ENCODE measurements at places on chromosomes 3 and 15.

DNA sequence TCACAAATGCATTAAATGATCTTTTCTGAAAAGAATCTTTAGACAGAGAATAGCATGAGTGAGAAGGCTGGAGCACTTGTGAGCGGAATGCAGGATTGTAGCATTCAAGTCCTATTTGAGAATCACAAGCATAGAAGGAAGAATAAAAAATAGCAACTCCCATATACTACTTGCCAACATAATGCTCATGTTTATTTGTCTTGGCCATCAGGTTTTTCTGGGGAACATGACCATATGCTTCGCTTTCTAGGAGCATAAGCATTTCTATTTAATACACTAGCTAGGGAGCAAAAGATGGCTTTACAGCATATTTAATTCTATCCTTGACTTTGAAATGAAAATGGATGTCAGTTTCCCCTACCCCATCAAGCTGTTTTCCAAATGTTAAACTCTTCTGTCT lies 170.3 kb upstream of the MITF start:
- no peak for DNase-seq

GRCh38 chr3:37785736-37786135 lies 75.9 kb upstream of the CTDSPL start:
- DNase-seq = no peak

DNA sequence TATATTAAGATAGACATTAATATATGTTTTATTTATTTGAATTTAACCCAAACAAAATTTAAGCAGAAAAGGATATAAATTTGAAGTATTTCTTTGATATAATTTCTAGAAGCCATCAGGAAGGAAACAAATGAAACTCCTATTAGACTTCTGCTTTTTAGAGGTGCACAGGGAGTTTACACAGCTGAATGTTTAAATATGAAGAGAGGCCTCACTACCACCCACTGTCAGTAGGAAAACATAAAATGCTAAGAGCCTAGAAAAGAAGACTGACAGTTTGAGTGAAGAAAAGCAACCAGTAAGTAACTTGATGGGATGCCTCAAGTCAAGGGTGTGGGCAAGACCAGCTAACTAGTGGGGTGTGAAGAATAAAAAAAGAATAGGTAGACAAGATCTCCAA lies 19.7 kb downstream of the PLSCR2 start:
- no peak for DNase-seq

GRCh38 chr3:16423947-16424673 lies 89.4 kb downstream of the RFTN1 start:
- no peak for DNase-seq

- DNase-seq = no peak
These were observed 277.1 kb upstream of the MEIS2 start for GRCh38 chr15:37377428-37377827.

Data from hematopoietic multipotent progenitor cell treated with erythropoietin and hydrocortisone succinate and interleukin-3 and kit ligand, for 8 days (in vitro differentiated cells).